ENCODE measurements at places on chromosomes 11 and 22.
A peak's percentile ranks its signal among the peaks of the same experiment; 100 is the strongest.

GRCh38 chr11:3911908-3912505 lies 56.5 kb downstream of the STIM1 start:
- DNase-seq = no peak

DNA sequence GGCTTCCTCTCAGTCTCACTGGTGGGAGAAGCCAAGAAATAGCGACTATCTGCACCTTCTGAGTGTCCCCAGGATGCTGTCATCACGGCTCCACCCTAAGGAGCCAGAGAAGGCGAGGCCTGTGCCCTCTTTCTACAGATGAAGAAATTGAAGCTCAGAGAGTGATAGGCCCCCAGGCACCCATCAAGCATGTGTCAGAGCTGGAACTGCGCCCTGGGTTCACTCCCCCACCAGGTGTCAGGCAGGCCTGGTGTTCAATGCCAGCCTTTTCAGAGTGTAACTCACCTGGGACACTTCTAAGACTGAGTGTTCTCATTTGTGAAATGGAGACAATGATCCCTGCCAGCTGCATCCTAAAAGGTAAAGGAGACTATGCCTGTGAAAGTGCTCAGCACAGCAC lies 127.3 kb upstream of the SEZ6L start:
- no peak for DNase-seq

DNA sequence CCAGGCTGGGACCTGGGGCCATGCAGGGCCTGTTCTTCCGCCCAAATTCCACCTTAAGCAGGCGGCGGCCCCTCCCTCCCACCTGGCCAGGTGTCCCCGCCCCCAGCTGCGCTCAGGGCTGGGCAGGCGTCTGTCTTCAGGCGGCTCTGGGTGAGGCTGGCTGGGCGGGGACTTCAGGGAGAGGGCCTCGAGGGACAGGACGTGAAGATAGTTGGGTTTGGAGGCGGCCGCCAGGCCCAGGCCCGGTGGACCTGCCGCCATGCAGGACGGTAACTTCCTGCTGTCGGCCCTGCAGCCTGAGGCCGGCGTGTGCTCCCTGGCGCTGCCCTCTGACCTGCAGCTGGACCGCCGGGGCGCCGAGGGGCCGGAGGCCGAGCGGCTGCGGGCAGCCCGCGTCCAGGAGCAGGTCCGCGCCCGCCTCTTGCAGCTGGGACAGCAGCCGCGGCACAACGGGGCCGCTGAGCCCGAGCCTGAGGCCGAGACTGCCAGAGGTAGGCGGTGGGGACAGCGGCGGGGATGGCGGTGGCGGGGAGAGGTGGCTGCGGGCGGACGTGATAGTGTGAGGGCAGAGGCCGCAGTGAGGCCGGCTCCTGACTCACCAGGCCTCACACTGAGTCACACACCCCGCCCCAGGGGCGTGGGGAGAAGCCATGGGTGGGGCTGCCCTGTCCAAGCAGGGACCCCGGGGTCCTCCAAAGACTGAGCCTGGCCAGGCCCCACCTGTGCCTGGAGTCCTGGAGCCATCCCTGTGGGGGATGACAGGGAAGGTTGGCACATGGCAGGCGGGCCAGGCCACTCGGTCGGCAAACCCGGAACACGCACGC lies at the start of gene PKP3:
Gene PKP3, plus strand, starts transcription at position 176 of the 824 bp plus-strand sequence. Its CDS starts 84 bp downstream, at position 260.
- peak; percentile 73 for DNase-seq

- DNase-seq = no peak
Measured at GRCh38 chr11:121494355-121495099, 41.8 kb upstream of the SORL1-AS1 start.

DNA sequence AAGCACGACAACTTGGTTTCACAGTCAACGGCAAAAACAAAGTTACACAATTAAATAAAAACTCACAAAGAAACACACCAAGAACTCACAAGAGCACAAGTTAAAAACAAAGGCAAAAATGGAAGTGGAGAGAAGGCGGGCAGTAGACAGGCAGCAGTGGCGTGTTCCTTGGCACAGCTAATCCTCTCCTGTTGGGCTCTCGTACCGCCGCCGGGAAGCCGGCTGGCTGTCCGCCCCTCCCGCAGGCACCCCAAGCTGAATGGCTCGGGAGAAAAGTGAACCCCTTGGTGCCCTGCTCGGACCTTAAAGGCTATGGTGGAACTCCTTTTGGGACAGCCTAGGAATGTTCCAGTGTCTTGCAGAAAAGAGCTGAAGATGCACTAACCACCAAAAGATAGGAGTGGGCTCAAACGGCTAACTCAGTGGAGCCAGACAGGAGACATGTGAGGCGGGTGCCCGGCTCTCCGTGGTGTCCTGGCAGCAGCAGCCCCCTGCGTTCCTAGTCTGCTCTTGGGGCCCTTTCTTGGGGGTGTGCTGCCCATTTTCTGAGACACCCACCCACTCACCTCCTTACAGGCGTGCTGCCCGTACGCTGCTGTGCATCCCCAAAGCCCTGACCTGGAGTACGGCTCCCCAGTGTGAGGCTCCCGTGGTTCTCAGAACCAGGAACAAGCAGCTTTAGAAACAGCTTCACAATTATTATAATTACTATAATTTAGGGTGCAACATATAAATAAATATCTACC lies 86.1 kb upstream of the BID start:
- DNase-seq = no peak

- no peak for DNase-seq
Measured at GRCh38 chr22:29797351-29797750, 30.2 kb downstream of the UQCR10 start.

DNA sequence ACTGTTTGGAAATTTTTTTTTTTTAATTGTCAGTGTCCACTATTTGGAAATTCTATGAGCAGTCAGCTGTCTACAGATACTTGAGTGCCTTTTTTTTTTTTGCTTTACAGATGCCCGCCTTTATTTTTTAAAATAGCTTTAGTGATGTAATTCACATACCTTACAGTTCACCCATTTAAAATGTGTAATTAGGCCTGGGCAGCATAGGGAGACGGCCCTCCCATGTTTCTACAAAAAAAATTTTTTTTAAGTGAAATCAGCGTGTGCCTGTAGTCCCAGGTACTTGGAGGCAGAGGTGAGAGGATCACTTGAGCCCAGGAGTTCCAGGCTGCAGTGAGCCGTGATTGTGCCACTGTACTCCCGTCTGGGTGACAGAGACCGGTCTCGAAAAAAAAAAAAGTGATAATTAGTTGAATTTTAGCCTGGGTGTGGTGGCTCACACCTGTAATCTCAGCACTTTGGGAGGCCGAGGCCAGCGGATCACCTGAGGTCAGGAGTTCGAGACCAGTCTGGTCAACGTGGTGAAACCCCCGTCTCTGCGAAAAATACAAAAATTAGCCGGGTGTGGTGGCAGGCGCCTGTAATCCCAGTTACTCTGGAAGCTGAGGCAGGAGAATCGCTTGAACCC lies 1.5 kb downstream of the ZNF143 start:
- no peak for DNase-seq

- peak; percentile 48 for DNase-seq
Measured at GRCh38 chr22:50170453-50171318, at the start of gene PANX2. PANX2 (plus strand) TSS chr22:50170731; CDS start chr22:50170731, 0 bp downstream.

DNA sequence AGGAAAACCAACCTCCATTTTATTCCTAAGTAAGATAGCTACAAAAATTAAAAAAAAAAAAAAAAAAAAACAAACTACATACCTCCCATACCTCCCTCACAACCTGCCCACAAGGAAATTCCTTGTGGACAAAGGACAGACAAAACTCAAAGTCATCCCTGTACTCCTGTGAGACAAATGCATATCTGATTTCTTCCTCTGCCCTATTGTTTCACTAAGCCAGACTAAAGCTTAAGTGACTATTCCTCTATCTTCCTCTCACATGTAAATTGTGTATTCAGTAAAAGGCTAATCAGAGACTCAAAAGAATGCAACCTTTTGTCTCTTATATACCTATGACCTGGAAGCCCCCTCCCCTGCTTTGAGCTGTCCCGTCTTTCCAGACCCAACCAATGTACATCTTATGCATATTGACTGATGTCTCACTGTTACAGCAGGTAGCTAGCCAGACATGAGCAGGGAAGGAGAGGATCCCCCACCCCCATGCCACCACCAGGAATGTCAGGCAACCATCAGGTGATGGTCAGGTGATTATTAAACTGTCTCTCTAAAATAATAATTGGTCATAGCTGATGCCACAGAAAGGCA lies 289.4 kb downstream of the SBF2 start:
- DNase-seq = no peak

DNA sequence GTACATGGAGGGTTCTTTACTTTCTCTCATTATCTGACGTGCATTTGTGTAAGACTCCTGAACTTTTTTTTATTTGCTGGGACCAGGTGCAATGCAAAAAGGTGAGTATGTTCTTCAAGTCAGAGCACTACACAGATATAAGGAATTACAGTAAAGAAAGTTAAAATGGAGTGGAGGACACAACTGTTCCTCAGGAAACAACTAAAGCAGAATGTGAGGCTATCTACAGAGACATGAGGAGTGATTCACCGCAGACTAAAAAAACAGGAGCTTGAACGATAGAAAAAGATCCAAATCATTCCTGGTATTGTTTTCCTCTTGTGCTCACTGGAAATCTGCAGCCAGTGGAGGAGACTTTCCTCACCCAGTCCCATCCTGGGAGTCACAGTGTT lies 106.2 kb downstream of the ABTB2 start:
- DNase-seq = no peak

DNA sequence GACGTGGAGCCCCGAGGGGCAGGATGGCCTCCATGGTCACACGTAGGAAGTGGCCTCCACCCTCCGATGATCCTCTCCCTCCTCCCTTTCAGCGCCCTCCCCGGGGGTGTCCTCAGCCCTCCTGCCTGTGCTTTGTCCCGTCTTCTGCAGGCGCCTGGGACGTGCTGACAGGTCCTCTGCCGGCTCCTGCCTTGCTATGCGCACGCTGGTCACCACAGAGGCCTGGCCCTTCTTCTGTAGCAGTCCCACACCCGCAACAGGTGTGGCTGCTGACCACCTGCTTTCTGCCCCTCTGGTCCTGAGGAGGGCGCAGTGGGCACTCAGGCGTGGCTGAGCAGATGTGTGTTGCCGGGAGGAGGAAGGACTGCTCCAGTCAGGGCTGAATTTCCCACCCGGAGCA lies 27.7 kb upstream of the PPP6R3 start:
- DNase-seq = no peak

- no peak for DNase-seq
Measured at GRCh38 chr11:3044915-3045314, 12.3 kb downstream of the CARS1 start.

DNA sequence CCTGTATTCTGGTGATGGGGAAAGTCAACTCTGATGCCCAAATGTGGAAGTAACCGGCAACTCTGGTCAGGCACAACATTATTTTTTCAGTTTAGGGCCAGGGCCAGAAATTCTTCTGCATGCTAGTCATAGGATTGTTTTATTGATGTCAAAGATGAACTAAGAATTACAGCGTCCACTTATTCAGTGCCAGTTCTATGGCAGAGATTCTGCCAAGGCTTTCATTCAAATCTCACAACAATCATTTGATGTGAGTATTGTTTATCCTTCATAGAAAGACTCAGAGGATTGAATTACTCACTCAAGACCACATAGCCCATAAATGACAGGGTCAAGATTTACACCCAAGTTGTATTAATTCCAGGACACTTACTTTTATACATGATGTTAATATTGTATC lies 87.7 kb downstream of the TMPRSS5 start:
- no peak for DNase-seq

Measured in foreskin fibroblast (primary cell).